ENCODE measurements at places on chromosomes 1 and 21. TPM values are rescaled to one million over a fixed set of nuclear protein-coding genes. Genes with fewer than 3 reads are reported as not detected.

DNA sequence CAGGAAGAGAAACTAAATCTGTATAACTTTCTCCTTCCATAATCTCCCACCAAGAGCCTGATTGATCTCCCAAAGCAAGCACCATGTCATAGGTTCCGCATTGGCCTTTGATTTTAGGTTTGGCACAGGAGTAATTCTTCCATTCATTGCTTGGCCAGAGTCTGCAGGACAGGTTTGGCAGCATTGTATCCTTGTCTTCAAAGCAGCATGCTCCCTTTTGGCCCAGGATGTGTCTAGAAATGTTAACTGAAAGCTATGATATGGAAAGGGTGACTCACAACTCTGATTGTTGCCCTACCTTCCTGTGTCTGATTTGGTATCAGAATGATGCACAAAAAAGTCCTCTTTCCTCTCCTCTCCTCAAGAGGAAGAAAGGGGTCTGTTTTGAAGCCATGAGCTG lies 824.3 kb upstream of the PRMT6 start:
- DNase-seq = no peak

DNA sequence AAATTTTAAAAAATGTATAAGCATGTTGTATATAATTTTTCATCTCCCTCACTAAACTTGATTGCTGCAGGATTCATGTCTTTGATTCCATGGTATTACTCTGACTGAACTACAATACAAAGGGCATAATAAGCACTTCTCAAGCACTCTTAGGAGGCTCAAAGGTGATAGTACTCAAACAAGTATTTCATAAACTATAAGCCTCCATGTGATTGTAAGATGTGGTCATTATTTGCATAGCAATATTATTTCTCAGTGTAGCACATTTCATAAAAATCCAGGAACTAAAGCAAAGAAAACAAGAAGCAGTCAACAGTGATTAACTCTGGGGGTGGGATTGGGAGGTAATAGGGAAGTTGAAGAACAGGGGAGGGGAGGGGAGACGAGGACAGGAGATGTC lies 106.2 kb upstream of the DPT start:
- no peak for DNase-seq

FCRL6 gene
- total RNA-seq = not detected

- no peak for DNase-seq
Measured at GRCh38 chr1:152926091-152926490, 17.7 kb downstream of the IVL start.

DNA sequence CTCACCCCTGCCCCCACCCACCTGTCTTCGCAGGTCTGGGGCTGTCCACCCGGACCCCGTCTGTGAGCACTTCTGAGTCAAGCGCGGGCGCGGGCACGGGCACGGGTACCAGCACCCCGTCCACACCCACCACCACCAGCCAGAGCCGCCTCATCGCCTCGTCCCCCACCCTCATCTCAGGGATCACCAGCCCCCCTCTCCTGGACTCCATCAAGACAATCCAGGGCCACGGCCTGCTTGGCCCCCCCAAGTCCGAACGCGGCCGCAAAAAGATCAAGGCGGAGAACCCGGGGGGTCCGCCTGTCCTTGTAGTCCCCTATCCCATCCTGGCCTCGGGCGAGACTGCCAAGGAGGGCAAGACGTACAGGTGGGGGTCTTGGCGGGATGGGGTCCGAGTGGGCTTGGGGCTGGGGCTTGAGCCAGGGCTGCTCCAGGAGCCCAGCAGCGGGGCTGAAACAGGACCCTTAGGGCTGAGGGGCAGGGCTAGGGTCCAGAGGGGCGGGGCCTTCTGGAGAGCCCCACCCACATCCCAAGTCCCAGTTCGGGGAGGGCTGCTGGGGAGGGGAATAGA lies 23.9 kb downstream of the ZNF362 start:
- DNase-seq = peak; percentile 50

TNN gene
- total RNA-seq = 0.23 TPM

CD5L gene
- not detected for total RNA-seq

DNA sequence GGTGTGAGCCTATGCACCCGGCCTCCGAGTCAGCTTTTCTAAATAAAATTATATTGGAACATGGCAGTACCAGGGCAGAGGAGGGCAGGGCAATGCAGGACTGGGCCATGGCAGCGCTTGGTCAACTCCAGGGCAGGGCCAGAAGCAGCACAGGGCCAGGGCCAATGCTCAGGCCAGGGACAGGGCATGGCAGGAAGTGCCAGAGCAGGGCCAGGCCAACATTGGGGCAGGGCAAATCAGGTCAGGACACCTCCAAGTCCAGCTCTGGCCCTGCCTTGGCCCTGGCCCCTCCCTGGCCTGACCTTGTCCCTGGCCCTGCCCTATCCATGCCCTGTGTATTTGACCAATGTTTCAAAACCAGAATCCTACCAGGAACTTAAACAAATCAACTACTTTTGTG lies 156.1 kb downstream of the LIPI start:
- no peak for DNase-seq
